Activated CD4-positive, alpha-beta T cell treated with anti-CD3 and anti-CD28 coated beads for 4 hours (primary cell): ENCODE measurements at places on chromosomes 1 and 21.

GRCh38 chr1:81225789-81226602 lies 574.7 kb upstream of the ADGRL2 start:
- no peak for DNase-seq

DNA sequence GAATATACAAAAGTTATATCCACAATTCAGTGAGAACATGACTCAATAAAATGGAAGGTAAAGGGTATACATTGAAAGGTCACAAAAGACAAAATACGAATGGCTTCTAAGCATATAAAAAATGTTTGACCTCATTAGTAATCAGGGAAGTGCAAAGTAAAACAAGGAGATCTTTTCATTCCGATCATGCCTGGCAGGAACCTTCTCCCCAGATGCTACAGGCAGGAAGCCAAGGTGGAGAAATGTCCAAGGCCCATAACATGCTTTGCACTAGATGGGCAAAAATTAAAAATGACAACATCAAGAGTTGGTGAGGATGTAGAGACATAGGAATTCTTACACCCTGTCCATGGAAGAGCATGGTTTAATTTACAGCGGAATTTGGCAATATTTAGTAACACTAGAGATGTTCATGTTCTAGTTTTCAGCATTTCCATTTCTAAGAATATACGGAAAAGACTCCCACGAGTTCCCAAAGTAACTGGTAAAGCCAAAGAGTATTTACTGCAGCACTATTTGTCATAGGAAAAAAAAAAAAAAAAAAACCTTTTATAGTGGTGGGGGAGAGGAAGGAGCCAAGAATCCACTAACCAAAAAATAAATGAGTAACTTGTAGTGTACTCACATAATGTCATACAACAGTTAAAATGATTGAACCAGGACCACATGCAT lies 184.5 kb upstream of the KAZN start:
- no peak for DNase-seq

GRCh38 chr1:54996359-54996868 lies 2.3 kb upstream of the BSND start:
- peak; percentile 75 for DNase-seq

- DNase-seq, result no peak
Measured at GRCh38 chr1:53214376-53214940, 6.0 kb downstream of the CZIB start.

GRCh38 chr1:93846206-93846991 lies 32.6 kb downstream of the DNTTIP2 start:
- DNase-seq, result peak; percentile 87

GRCh38 chr1:219805191-219805590 lies 123.2 kb downstream of the SLC30A10 start:
- no peak for DNase-seq

DNA sequence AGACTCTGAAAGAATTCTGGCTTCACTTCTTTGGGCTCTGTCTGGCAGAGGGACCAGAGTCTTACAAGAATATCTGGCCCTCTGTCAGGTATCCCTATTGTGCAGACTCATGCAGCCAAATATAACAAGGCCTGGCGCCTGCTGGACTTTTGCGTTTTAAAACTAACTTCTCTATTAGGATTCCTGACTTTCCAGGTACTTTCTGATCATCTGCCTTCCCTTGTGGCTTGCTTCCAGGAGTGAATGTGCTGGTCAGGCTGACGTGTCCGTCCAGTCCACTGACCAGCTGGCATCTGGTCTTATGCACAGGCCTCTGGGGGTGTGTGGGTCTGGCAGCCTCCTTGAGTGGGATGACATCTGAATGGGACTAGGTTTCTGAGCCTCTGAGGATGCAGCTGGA lies 8.6 kb upstream of the RAB29 start:
- DNase-seq, result no peak

DNA sequence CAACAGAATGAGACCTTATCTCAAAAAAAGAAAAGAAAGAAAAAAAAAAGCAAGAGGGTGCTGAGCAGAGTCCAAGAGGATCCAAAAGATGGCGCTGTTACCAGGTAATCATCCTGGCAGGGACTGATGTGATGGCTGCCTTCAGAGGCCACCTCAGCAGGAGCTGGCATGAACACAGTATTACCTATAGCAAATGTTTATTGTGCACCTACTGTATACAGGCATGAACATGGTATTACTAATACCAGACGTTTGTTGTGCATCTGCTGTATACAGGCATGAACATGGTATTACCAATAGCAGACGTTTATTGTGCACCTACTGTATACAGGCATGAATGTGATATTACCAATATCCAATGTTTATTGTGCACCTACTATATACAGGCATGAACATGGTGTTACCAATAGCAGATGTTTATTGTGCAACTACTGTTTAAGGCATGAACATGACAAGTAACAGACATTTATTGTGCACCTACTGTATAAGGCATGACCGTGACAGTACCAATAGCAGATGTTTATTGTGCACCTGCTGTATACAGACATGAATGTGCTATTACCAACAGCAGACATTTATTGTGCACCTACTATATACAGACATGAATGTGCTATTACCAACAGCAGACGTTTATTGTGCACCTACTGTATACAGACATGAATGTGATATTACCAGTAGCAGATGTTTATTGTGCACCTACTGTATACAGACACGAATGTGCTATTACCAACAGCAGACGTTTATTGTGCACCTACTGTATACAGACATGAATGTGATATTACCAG lies 115.1 kb upstream of the TMEM51 start:
- DNase-seq, result no peak

GRCh38 chr1:208280681-208281450 lies 36.7 kb upstream of the PLXNA2 start:
- DNase-seq, result no peak
